ENCODE measurements at places on chromosomes 2 and 18. TPM values are rescaled to one million over a fixed set of nuclear protein-coding genes. Genes with fewer than 3 reads are reported as not detected.

ALPI gene
- total RNA-seq: not detected

DTNA gene
- total RNA-seq: 28.2 TPM

SH3RF3 gene
- 10.1 TPM for total RNA-seq

RNF125 gene
- 0.33 TPM for total RNA-seq

SNTG2 gene
- total RNA-seq: not detected

SAG gene
- total RNA-seq: not detected

PIK3C3 gene
- total RNA-seq: 28.9 TPM
